ENCODE measurements at places on chromosomes 11 and 22.
A peak's percentile ranks its signal among the peaks of the same experiment; 100 is the strongest.

DNA sequence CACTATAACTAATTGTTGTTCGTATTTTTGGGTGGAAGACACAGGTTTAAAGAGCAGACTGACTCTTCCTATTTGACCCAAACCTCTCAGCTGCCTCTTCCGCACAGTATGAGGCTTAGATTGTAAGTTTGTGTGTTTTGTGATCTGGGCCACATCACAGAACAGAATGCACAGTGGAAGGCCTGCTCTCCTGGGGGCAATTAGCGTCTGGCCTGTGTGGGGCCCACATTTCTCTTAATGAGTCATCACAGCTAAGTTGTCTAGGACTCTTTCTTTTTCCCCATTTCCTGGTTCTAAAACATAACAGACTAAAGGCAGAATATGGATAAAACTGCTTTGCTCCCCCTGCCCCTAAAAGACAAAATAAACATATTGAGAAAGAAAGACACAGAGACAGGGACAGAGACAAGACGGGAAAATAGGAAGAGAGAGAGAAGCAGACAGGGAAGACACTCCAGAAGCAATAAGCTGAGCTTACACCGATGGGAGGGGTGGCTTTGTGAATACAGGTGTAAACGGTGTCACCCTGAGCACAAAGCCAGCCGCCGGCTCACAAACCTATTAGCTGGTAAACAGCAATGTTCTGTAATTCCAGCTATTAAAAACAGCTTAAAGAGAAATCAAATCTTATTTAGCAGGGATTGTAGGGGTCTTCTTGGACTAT is 127.4 kb upstream of the OPCML start:
- no peak for DNase-seq

- DNase-seq: no peak
Observed at GRCh38 chr11:126124231-126124661, 61.6 kb upstream of the CDON start.

DNA sequence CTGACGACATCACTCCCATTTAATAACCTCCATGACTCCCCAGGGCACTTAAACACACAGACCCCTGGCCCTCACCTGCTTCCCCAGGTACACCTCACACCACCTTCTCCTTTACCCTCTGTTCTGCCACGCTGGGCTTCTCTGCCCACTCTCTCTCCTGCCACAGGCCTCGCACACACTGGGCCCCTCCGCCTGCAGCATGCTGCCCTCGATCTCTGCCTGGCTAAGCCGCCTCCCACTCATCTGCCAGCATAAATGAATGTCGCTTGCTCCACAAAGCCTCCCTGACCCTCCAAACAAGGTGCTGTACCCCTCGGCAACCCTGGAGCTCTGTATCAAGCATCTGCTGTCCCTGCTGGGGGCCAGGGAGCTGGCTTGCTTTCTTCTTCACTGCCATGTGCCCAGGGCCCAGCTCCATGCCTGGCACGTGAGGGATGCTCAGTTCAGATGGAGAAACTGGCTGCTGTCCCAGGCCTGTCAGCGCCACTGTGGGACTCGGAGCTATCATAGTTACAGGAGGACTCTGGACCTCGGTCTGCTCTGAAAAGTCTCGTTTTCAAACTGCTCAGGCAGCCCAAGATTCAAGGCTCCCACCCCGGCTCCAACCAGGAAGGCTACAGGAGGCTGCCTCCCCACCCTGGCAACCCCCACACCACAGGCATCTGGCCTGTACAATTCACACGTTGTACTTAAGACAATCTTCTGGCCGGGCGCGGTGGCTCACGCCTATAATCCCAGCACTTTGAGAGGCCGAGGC is 11.9 kb downstream of the TTLL1 start:
- no peak for DNase-seq

- DNase-seq: no peak
Observed at GRCh38 chr11:6995703-6996102, 24.4 kb downstream of the ZNF214 start.

GRCh38 chr11:1597994-1598380 is at the start of gene KRTAP5-2:
TSS of gene KRTAP5-2 (minus strand) at chr11:1598294. CDS start at chr11:1598250, 44 bp downstream.
- DNase-seq: no peak

- DNase-seq: no peak
Observed at GRCh38 chr22:20433191-20433590, 4.4 kb downstream of the SCARF2 start.

GRCh38 chr11:115145324-115145723 is 358.9 kb downstream of the CADM1 start:
- no peak for DNase-seq

- no peak for DNase-seq
Observed at GRCh38 chr22:32794449-32795213, 6.9 kb upstream of the TIMP3 start.

GRCh38 chr11:110184456-110184855 is 91.3 kb downstream of the ZC3H12C start:
- no peak for DNase-seq

- DNase-seq: no peak
Observed at GRCh38 chr22:24424001-24424900, 3.1 kb upstream of the ADORA2A start.

GRCh38 chr11:70338594-70338993 is 59.7 kb upstream of the CTTN start:
- DNase-seq: no peak

GRCh38 chr11:115802641-115803040 is 298.4 kb upstream of the CADM1 start:
- DNase-seq: no peak

DNA sequence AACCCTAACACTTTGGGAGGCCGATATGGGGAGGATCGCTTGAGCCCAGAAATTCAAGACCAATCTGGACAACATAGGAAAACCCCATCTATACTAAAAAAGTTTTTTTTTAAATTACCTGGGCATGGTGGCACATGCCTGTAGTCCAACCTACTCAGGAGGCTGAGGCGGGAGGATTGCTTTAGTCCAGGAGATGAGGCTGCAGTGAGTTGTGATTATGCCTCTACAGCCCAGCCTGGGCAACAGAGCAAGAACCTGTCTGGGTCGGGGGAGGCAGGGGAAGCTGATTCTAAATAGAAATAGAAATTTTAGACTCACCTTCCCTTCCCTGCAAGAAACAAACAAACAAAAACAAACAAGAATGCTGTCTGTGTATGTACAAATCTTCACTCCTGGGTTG is 52.9 kb upstream of the PRODH start:
- DNase-seq: no peak

GRCh38 chr11:2582351-2582945 is 117.3 kb downstream of the KCNQ1OT1 start:
- DNase-seq: no peak

DNA sequence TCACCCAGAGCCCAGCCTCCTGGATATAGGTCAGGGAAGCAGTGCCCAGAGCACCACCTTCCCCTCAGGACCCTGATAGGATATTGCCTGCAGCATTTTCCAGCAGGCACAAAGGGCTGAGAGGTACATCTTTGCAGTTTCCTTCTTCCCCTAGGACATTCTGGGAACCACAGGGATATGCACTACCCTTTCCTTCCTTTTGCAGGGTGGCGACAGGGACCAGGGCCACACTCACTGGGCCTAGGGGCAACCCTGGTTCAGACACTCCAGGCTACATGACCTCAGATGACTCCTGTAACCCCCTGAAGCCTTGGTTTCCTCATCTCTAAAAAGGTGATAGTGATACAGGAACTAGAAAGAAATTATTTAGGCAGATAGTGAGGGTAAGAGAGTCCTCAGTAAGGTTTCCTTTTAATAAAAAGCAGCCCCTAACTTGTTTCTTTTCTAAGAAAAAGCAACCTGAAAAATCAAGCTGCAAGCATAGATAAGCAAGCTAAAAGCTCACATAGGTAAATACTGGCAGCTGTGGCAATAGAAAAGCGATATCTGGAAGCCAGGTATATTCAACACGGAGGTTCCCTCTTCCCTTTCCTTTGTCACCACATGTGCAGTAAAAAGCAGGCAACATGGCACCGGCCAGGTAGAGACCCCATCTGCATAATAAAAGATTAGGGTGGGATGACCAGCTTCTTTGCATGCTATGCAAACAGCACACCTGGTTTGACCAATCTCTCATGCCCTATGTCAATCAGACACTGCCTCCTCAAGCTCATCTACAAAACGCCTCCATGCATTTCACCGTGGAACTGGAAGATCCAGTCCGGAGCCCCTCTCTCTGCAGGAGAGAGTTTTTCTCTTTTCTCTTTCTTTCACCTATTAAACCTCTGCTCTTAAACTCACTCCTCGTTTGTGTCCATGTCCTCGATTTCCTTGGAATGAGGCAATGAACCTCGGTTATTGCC is 13.2 kb upstream of the MRGPRX2 start:
- no peak for DNase-seq

DNA sequence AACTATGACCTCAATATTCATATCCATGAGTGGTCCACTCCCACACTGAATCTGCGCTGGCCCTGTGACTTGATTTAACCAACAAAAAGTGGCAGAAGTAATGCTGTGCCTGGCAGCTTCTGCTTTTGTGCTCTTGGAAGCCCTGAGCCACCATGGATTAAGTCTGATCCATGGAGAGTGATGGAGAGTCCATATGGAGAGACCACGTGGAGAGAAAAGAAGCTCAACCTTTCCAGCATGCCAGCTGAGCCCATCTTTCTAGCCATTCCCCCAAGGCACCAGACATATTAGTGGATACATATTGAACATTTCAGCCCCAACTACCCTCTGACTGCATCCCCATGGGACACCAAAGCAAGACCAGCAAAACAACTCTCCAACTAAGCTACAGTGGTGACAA is 16.0 kb downstream of the LRRC55 start:
- DNase-seq: no peak

DNA sequence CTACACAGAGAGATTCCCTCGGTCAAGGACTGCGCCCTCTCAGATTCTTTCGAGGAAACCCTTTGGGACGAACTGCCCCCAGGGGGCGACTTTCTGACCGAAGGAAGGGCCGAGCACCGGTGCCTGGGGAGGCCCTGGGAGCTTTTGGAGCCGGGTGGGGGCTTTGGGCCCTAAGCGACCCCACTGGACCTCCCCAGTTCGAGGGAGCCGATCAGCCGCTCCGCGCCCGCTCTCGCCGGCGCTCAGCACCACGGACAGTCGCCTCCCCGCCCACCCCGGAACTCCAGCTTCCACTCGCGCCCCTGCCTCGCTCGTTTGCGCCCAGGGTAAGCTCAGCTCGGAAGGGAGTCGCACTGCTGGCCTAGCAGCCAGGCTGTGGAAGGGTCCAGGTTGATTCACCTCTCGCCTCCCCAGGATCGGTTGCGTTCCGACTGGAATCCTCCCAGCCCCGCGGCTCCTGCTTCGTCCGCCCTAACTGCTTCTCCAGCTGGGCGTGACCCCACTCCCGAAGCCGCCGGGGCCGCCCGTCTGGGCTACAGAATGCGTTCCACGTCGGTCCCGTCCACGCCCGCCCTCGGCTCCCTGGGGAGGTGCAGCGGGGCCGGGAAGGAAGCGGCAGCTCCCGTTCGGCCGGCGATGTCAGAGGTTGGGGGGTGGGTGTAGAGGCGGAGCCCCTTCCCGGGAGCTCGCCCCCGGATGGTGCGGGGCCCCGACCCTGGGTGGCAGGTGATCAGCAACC is 428 bp downstream of the SCN3B start:
- DNase-seq: no peak

GRCh38 chr22:23104187-23104971 is 34.1 kb downstream of the GNAZ start:
- DNase-seq: no peak

DNA sequence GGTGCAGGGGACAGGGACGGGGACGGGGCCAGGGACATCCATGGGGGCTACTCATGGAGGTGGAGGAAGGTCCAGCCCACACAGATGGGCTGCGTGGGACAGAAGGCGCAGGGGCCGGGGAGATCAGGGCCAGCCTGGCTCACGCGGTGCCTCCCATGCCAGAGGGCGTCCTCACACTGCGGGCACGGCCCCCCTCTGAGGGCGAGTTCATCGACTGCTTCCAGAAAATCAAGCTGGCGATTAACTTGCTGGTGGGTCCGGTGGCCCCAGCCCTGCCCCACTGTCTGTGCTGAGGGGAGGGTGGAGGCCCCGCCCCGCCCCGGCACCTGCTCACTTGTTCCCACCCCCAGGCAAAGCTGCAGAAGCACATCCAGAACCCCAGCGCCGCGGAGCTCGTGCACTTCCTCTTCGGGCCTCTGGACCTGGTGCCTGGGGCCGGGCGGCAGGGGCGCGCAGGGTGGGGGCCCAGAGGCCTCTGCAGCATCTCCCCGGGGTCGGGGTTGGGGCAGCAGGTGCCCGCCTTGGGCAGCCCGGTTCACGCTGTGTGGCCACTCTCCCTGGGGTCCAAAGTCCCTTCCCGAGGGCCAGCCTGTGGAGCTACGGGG is 15.8 kb downstream of the EPS8L2 start:
- DNase-seq: no peak

- DNase-seq: no peak
Observed at GRCh38 chr11:27563201-27563600, 56.6 kb upstream of the LIN7C start.

GRCh38 chr11:1128311-1129142 is 29.2 kb upstream of the MUC5AC start:
- DNase-seq: no peak

- no peak for DNase-seq
Observed at GRCh38 chr11:34423300-34423699, 15.4 kb upstream of the CAT start.

GRCh38 chr11:71472357-71472885 is 19.4 kb downstream of the NADSYN1 start:
- no peak for DNase-seq

DNA sequence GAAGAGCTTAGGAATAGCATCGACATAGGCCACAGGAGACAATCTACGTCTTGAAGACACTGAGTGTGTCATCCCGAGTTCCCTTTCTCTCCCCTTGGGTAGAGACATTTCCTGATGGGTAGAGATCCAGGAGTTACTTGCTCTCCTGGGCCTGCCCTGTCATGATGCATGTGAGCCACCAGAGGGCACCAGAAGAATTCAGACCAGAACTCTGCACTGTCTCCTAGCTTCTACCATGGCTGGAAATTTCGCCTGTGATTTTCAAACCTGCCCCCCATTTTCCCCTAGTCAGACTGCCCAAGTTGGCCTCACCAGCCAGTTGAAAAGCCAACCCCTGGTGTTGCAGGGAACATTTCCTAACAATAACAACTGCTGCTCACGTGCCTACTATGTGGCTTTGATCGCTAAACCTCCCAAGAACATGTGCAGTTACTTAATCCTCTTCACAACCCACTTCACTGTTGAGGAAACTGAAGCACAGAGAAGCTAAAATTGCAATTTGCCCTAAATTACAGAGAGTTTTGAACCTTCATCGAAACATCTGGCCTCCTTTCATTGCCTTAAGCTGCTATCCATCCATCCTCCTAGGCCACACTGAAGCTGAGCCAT is 47.2 kb downstream of the C11orf58 start:
- DNase-seq: peak; percentile 34

All from stimulated activated CD4-positive, alpha-beta T cell treated with anti-CD3 and anti-CD28 coated beads, TNF-alpha, amount 100 ng/mL, for 48 hours (primary cell).